Thoracic aorta endothelial cell (primary cell): ENCODE measurements at places on chromosomes 3 and 15. TPM values are rescaled to one million over a fixed set of nuclear protein-coding genes. Genes with fewer than 3 reads are reported as not detected.

Gene TXNRD3
- total RNA-seq: 6.9 and 9.8 TPM in 2 replicates

Gene C15orf40
- 10.7 and 12.2 TPM in 2 replicates for total RNA-seq

Gene SUSD5
- total RNA-seq: 0.93 and 1.3 TPM in 2 replicates

Gene CNTN3
- 1.1 and 2.3 TPM in 2 replicates for total RNA-seq

Gene BRK1
- 108 and 110 TPM in 2 replicates for total RNA-seq

Gene TMEM207
- not detected in 2 replicates for total RNA-seq

Gene PIGX
- total RNA-seq: 27.8 and 37.9 TPM in 2 replicates

Gene HDAC11
- 4.1 and 6.4 TPM in 2 replicates for total RNA-seq

Gene LDHAL6B
- not detected in 2 replicates for total RNA-seq

Gene SH3GL3
- not detected in 2 replicates for total RNA-seq

Gene GOLGA8J
- not detected in 2 replicates for total RNA-seq

Gene LSMEM2
- not detected in 2 replicates for total RNA-seq

Gene PLCL2
- total RNA-seq: 13.3 and 13.8 TPM in 2 replicates

Gene IMPG2
- total RNA-seq: 0.50 and 0.53 TPM in 2 replicates
